HuH-7.5 (cell line): ENCODE measurements at places on chromosomes 6 and 20.

- DNase-seq: no peak
Measured at GRCh38 chr20:479487-479886, 17.2 kb upstream of the TBC1D20 start.

DNA sequence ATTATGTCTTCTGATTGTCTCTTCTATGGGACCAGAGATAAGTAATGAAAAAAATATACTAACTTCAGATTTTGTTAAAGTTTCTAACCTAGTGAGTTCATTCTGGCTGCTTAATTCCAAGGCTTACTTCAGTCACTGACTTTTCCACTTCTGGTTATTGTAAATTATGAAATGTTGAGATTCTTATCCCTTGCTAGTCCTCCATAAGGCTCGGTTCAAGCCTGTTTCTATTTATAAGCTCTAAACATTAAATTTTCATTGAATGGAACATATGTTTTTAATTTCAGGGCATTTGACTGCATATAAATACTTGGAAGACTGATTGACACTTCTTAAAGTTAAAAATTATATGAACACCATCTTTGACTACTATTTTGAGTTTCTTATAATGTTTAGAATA is 23.6 kb upstream of the NKAIN2 start:
- DNase-seq: no peak

DNA sequence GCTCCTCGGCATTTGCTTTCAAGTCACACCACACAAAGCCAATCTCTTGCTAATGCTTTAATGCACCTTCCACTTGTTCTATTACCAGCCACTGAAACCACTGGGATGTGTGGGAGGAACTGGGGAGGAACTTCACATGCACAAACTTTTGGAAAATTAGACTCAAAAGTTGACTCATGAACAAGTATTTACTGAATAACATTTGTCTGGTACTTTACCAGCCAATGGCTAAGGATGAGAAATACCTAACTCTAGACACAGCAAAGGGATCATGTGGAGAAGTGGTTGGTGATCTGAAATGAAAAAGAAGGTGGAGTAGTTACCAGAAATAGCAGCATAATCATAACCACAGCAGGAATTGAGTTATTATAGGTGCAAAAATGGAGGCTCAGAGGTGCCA is 554.0 kb upstream of the NOX3 start:
- no peak for DNase-seq

DNA sequence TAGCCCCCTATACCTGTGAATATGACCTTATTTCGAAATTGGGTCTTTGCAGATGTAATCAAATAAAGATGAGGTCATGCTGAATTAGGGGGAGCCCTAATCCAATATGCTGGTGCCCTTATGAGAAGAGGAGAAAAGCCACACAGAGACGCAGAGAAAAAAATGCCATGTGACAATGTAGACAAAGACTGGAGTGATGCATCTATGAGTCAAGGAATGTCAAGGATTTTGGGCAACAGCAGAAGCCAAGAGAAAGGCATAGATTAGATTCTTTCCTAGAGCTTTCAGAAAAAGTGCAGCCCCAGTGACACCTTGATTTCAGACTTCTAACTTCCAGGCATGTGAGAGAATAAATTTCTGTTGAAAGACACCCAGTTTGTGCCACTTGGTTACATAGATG is 47.4 kb upstream of the HS3ST5 start:
- DNase-seq: no peak

GRCh38 chr20:50285376-50286173 is 94.9 kb downstream of the CEBPB start:
- DNase-seq: no peak

- no peak for DNase-seq
Measured at GRCh38 chr6:107271208-107271790, 156.0 kb upstream of the BEND3 start.

GRCh38 chr20:40835321-40835720 is 146.3 kb upstream of the MAFB start:
- no peak for DNase-seq

DNA sequence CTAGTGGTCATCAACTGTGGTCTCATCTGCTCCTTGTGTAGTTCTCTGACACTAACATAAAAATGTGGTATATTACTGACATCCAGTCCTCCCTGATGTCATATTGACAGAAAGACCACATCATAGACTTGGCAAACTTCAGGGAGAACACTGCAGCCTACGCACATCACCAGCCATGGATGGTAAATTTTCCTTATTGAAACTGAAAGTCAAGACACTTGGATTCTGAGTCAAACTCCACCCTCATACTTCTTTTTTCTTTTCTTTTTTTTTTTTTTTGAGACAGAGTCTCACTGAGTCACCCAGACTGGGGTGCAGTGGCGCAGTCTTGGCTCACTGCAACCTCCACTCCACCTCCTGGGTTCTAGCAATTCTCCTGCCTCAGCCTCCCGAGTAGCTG is 25.4 kb downstream of the NDRG3 start:
- DNase-seq: no peak
